Activated T-helper 17 cell treated with anti-CD3 and anti-CD28 coated beads, Interleukin-2, amount 50 U/mL, for 72 hours (primary cell): ENCODE measurements at places on chromosomes 3 and 15.

DNA sequence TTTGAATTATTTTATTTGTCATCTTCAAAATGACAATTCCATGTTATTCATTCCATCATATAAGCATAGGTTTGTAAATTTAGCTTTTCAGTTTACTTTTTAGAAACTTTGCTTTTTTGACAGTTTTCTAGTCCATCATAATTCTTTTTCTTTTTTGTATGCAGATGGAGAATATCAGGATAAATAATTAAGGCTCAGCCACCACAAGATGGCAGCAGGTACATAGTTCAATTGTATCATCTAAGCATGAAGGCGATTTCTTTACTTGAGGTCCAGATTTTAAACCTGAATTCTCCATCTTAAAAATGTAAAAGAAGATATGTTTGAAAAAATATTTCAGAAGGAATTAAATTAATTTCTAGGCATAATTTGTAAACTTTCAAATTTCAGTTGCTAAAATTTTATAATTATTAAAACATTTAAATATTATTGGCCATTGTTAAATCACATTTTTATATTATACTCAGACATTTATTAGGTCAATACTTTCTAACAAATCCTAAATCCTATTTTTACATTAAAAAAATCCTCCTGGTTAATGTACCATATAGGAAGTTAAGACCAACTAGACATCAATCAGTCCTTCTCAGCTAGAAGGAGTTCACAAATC, 15.1 kb downstream of the PLSCR5 start:
- no peak for ATAC-seq

DNA sequence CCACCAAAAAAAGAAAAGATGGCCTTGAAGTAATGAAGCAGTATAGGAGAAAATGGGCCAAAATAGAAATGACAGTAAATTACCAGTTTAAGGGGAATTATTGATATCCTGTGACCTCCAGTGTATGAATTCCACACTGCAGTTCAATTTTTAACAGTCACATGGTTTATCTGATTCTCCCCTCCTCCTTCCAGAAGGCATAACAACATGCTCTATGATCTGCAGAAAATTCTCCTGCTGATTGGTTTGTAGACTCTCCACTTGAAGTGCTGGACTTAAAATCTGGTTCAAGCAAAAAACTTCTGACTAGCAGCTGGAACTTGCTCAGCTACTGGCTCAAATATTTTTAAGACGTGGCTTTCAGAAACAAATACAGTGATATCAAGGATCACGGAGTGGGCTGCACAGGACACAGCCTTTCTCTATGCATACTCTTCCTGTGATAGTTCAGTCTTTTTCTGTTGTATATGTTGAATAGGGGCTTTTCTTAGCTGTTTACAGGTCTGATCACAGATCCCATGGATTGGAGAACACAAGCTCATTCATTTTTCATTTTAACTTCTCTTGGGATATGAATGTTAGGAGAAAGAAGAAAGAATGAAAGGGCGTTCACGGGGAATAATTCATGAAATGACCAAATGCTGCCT, 211.5 kb downstream of the LSAMP start:
- ATAC-seq: no peak

DNA sequence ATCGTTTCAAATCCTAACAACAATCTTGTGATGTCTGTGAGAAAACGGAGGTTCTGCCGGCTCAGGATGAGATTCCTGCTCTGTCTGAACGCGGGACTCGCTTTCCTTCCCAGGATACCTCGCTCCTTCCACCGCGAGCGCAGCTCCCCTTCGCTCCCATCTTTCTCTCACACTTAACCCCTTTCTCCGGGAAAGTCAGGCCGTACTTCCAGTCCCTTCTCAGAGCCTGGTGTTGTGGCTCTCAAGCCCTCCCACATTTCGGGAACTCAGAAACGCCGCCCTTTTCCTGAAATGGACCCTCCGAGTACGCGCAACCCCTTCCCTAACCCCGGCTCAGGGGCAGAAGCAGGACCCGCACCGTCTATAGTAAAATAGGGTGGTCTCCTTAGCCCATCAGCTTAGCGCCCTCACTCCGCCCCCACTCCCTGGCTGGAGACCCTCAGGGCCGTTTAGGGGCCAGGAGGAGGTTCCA, 378 bp upstream of the FEM1B start:
- ATAC-seq: peak; percentile 3

GRCh38 chr3:12558706-12559105, 1.8 kb downstream of the MKRN2 start:
- ATAC-seq: no peak

GRCh38 chr3:190694335-190695001, 168.0 kb downstream of the GMNC start:
- ATAC-seq: peak; percentile 40

DNA sequence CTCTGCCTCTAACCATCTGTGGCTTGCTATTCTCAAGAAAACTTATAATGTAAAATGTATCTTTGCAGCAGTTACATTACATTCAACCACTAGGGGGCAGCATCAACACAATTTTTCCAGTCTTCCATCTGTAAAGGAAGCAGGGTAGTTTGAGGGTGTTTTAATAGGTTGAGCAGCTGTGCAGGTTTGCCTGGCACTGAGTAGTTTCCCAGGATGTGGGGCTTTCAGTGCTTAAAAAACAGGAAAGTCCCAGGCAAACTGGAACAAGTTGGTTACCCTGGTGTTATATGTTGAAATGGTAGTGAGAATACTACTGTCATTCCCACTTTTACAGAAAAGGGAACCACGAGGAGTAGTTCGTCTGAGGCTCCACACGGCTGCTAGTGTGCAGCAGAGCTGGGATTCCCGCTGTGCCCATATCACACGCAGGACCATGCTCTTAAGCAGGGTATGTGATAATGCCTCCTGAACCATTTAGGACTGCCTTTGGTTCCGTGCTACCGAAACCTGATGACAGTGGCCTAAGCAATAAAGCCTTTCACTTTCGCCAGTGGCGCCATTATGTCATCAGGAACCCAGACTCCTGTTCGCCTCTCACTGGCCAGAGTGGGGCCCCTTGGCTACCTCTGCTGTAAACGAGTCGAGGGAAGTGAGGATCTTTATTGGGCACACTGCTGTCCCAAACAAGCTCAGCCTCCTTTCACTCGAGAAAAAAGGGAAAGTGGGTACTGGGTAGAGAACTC, 64.7 kb upstream of the ZBTB38 start:
- ATAC-seq: peak; percentile 61

DNA sequence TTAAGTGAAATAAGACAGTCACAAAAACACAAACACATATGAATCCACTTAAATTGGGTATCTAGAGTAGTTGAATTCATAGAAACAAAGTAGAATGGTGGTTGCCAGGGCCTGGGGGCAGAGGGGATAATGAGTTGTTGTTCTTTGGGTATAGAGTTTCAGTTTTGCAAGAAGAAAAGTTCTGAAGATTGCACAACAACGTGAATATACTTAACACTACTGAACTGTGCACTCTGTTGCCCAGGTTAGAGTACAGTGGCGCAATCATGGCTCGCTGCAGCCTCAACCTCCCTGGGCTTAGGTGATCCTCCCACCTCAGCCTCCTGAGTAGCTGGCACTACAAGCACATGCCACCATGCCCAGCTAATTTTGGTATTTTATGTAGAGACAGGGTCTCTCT, 14.9 kb downstream of the GRAMD2A start:
- no peak for ATAC-seq
